ENCODE measurements at places on chromosomes 2 and 18. TPM values are rescaled to one million over a fixed set of nuclear protein-coding genes. Genes with fewer than 3 reads are reported as not detected.

DNA sequence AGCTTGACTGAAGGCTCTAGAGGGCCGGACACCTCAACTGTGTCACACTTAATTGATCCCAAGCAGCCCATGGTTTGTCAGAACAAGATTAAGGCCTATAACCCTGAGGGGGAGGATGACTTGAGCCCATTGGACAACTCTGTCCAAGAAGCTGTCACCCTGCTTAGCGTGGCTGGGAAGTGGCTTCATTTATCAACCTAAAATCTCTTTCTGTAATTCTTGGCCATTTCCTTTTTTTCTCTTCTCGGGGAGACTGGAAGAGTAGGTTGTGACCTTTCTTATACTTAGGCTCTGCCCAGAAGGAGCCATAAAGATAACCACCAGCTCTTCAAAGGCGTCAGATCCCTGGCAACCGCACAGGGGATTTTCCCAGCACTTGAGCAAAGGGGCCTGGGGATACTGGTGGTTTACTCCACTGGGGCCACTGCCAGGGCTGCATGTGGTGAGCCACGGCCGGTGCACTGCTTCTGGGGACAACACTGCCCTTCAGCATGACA is 265.5 kb downstream of the CYRIA start:
- DNase-seq: peak; percentile 51

HOXD3 gene
- total RNA-seq: not detected

ARHGAP28 gene
- total RNA-seq: 1.5 TPM

DNA sequence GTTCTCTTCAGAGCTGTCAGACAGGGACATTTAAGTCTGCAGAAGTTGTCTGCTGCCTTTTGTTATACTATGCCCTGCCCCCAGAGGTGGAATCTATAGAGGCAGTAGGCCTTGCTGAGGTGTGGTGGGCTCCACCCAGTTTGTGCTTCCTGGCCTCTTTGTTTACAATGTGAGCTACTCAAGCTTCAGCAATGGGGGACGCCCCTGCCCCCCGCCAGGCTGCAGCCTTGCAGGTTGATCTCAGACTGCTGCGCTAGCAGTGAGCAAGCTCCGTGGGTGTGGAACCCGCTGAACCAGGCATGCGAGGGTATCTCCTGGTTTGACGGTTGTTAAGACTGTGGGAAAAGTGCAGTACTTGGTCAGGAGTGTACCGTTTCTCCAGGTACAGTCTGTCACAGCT is 24.0 kb upstream of the PAIP2B start:
- no peak for DNase-seq

GRCh38 chr2:80392441-80392840 is 87.9 kb upstream of the LRRTM1 start:
- DNase-seq: no peak

DNA sequence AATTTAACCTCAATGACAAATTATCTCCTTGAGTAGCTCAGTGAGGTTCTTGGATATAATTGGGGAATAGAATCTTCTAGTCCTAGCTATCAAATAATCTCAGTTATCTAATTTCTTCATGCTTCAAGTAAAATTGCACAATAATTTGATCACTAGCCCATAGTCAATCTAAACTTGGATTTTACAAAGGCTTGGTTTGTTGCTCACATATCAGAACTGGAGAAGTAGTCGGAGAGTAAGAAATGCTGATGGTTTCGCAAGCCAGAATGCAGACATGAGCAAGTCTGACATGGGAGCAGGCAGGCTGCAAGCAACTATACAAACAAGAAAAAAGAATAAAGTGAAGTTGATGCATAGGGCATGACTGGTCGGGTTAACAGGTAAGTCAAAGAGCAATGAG is 11.7 kb upstream of the PDE11A start:
- no peak for DNase-seq

DNA sequence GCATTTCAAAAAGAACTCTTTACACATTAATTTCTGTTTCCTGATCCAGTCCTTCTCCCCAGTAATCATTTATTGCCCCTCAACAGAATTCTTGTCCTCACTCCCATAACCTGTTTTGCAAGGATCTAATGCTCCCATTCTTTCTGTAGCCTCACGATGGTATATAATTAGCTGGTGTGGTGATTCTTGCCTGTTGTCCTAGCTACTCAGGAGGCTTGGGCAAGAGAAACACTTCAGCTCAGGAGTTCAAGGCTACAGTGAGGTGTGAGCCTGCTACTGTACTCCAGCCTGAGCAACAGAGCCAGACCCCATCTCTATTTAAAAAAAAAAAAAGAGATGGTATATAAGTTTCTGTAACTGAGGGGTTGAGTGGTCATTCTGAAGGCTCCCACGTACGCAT is 7.7 kb upstream of the TRAPPC8 start:
- DNase-seq: no peak

DNA sequence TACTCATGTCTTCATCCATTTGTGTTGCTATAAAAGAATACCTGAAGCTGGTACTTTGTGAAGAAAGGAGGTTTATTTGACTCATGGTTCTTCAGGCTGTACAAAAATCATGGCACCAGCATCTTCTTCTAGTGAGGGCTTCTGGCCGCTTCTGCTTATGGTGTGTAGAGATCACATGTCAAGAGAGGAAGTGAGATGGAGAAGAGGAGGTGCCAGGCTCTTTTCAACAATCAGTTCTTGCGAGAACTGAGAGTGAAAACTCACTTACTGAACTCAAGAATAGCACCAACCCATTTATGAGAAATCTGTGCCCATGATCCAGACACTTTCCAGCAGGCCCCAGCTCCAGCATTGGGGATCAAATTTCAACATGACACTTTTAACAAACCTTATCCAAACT is 30.0 kb upstream of the BARD1 start:
- DNase-seq: no peak

DNA sequence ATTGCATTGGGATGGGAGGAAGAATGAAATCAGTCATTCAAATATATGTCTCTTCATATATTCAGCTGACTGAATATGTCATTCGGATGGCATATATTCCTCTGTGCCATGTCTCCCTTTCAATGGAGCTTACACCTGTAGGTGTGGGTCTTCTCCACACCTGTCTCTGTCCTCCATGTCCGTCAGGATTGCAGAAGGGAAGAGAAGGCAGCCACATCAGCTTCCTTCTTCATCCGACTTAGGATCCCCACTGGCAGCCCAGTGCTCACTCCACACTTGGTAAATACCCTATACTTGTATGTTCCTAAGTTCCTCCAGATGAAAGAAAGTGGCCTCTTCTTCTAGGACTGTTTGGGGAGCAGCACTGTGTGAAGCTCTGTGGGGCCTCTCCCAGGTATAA is 250.1 kb downstream of the BCL2 start:
- DNase-seq: no peak

DNA sequence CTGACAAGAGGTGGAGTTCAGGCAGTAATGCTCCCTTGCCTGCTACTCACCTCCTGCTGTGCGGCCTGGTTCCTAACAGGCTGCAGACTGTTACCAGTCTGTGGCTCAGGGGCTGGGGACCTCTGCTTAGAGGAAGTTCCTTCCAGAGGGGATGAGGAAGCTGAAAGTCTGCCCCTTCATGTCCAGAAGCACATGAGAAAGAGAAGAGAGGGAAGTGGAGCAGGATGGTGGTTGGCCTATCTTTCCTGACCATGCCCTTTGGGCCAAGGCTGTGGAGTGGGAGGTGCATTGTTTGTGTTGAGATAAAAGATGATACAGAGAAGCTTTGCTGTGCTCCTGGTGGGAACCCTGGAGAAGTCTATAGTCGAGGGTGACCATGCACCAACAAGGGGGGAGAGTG is 112.5 kb downstream of the LPIN1 start:
- DNase-seq: no peak

GRCh38 chr2:26679867-26680266 is 12.7 kb upstream of the KCNK3 start:
- DNase-seq: no peak

DNA sequence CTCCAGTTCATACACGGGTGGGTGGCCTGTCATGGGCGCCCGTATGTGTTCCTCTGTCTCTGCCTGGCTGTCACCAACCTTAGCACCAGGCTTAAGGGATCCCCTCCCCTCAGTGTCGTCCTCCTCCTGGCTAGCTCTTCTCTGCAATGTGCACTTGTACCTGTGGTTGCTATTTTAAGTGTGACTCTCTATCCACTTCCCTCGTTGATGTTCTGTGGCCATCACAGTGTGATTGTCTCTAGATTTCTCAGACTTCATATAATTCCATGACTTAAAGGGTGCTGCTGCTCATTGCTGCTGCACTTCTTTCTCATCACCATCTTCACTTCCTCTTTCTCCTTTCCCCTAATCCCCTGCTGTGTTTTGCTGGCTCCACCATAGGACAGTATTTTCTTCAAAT is 143.4 kb downstream of the EML6 start:
- no peak for DNase-seq

ABHD1 gene
- 3.5 TPM for total RNA-seq

GRCh38 chr18:48036641-48037421 is 106.4 kb upstream of the SMAD2 start:
- DNase-seq: no peak

CCL20 gene
- total RNA-seq: not detected

Data from left ventricle myocardium inferior (tissue), 1 donor.